ENCODE measurements at places on chromosomes 6 and 20. TPM values are rescaled to one million over a fixed set of nuclear protein-coding genes. Genes with fewer than 3 reads are reported as not detected.
A peak's percentile ranks its signal among the peaks of the same experiment; 100 is the strongest.

GRCh38 chr6:86848986-86849385 lies 88.3 kb upstream of the HTR1E start:
- no peak for DNase-seq

DNA sequence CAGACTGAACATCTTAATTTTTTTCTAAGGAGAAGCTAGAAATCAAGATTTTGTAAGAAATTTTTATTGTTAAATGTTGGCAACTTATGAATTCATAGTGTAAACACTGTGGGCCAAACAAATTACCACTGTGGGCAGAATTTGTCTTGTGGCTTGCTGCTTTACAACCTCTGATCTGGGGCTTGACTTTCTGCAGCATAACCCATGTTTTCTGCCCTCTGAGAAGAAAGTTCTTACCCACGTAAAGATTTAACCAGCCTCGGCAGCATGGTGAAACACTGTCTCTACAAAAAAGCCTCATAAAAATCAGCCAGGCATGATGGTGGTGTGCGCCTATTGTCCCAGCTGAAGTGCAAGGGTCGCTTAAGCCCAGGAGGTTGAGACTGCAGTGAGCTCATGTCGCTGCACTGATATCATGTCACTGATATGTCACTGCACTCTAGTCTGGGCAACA lies 12.9 kb downstream of the ITCH start:
- peak; percentile 49 for DNase-seq

DNA sequence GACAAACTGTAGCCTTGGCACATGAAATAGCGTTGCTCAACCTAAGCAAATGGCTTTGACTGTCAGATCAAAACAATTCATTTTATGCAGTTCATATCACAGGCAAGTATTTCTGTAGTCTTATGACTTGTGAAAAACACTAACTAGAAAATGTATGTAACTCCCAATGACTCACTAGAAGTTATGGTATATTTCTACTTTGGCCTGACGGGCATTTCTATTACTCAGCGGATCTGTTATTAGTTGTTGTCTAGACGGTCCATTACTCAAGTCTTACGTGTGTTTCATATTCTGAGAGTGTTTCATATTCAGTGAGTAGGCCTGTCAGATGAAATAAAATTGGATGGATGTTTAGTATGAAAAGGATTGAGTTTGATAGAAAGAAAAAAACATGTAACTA lies 880.9 kb downstream of the PRIM2 start:
- DNase-seq: no peak

Gene C20orf144
- total RNA-seq: 0.29 TPM

Gene CD2AP
- 29.5 TPM for total RNA-seq

Gene TRIM10
- total RNA-seq: 0.17 TPM

Gene PAX1
- total RNA-seq: 0.43 TPM

GRCh38 chr6:122459240-122459639 lies 12.4 kb downstream of the SERINC1 start:
- DNase-seq: no peak

- DNase-seq: no peak
Observed at GRCh38 chr6:89379281-89379680, 26.8 kb upstream of the UBE2J1 start.

GRCh38 chr6:109718991-109719390 lies 27.9 kb downstream of the FIG4 start:
- no peak for DNase-seq

- DNase-seq: no peak
Observed at GRCh38 chr6:44462797-44463727, 75.6 kb downstream of the CDC5L start.

Gene HMGCLL1
- total RNA-seq: 1.9 TPM

Gene TAAR2
- not detected for total RNA-seq

DNA sequence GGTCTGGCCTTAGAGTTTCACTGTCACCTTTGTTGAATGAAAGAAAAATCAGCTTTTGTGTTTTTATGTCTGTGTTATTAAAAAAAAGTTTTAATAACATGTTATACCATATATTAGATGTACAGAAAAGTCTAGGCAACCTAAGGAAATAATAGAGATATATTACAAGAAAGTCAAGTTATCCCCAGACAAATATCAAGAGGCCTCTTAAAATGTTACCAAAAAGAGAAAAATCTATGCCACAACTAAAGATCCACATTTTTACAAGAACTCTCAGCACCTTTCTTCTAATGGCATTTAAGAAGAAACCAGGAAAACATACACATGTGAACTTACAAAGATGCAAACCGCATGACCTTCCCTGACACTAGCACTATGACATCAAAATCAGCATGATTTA lies 26.8 kb downstream of the RAMACL start:
- no peak for DNase-seq

GRCh38 chr20:8780915-8781314 lies 288.0 kb upstream of the PLCB4 start:
- no peak for DNase-seq

GRCh38 chr20:47438464-47439381 lies 63.0 kb upstream of the NCOA3 start:
- DNase-seq: no peak

DNA sequence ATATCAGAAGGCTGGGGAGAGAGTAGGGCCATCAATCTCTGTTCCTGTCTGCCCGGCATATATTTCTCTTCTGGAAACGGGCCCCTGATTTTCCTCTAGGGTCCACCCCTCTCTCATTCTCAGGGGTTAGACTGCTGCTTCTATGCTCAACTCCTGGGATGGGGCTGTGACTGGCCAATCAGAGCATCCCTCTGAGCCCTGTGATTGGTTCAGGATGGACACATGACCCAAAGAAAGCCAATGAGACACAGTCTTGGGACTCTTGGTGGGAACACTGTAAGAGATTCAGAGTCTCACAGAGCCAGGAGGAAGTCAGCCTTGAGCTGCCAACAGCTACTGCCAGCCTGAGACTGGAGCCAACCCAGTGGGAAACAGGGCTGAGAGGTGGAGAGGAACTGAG lies 31.0 kb upstream of the KCNB1 start:
- DNase-seq: no peak

DNA sequence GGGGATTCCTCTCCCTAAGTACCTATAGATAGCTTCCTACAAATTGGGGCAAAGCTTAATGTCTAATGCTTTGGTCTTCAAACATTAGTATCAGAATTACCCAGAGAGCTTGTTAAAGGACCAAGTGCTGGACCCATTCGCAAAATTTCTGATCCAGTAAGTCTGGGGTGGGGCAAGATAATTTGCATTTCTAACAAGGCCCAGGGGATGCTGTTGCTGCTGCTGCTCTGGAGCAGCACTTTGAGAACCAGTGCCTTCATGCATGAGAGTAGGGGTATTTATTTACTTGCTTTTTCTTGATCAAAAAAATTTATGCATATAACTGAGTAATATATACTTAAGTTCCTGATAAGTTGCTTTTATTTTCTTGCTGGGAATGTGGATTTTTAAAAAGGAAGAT lies 24.5 kb upstream of the COL19A1 start:
- no peak for DNase-seq

GRCh38 chr6:98920904-98921431 lies 26.8 kb downstream of the FBXL4 start:
- DNase-seq: no peak

Gene GHRH
- 3.9 TPM for total RNA-seq

Gene MYLIP
- 44.4 TPM for total RNA-seq

GRCh38 chr6:125855783-125856182 lies 65.0 kb downstream of the NCOA7 start:
- DNase-seq: no peak

DNA sequence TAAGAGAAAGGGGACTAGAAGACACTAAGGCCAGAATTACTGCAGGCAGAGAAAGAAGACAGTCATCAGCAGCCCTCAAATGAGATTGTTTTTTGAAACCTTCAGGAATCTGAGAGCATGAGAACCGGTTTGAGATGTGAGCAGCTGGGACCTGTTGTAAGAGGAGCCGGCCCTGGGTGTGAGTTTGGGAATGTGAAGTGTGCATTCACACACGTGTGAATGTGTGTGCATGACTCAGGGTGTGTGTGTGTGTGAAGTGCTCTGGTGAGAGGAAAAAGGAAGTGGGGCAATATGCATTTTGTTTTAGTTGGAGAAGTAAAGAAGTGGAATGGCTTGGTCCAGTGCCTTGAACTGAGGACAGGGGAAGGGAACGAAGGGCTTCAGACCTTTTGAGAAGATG lies 4.3 kb downstream of the SCUBE3 start:
- no peak for DNase-seq

- DNase-seq: no peak
Observed at GRCh38 chr20:40766790-40767614, 78.0 kb upstream of the MAFB start.

DNA sequence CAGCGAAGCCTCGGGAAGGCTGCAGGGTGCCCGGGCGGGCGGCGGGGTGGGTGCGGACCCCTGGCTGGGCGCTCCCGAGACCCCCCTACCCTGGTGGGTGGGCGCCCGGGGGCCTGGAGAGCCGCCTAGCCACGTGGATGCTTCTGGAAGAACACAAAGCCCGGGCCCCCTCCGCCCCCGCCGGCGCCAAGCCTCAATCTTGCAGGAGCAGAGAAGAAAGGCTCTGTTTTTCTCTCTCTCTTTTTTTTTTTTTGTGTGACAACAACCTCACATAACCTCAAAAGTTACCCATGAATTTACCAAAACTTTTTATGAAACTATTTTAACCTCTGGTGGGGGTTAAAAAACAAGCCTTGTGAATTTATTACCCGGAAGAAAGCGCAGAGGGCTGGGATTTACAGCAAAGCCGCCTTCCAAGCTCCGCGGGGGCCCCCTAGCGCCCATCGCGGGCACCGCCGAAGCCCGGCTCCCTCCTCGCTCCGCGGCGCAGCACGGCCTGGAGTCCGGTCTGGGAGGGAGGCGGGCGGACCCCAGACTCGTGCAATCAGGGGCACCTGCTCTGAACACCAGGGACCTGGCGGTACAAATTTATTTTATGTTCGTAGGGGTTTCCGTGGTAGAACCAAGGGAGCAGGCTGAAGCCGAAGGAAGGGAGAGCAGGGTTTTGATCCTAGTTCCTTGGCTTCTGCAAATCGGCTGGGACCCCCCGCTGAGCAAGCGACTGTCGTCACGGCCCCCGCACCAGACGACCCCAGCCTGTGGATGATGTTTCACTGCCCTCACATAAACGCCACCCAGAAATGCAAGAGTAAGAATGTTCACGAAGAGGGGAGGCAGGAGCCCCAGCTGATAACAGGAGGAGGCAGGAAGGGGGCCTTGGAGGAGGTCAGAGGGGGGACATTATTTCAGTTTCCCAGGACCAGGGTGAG lies 58.9 kb downstream of the ZNF831 start:
- peak; percentile 94 for DNase-seq

Gene SLC35F1
- total RNA-seq: 6.1 TPM

Gene WFDC9
- total RNA-seq: not detected

Gene KIFC1
- total RNA-seq: 28.0 TPM

Gene UBE3D
- total RNA-seq: 7.0 TPM

DNA sequence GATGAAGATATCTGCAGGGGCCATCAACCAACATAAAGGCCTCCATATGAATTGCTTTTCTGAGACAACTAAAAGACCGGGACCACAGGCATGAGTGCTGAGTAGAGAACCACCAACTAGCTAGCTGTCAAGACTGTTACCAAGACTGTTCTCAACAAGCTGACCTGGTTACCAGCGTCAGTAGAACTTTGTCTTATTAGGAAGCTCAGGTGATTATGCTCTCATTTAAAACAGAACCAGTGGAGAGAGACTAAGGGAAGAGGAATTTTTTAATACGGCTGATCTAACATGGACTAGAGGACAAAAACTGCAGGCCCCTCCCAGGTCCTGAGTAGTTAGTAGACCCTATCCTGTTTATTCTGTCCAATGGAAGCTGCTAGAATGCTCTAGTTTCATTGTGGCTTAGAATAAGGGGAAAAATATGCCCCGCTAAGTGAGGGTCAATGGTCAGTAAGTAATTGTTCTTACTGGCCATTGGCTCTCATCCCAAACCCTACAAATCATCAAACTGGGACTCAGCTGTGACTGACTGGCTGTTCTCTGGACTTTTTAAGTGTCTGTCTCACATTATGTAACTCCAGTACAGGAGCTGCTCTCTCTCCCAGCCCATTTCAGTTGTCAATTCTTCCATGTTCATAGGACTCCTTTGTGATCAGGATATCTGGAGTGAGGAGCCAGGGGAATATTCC lies 3.8 kb upstream of the DYNLRB1 start:
- no peak for DNase-seq

GRCh38 chr20:8320306-8320705 lies 188.2 kb downstream of the PLCB1 start:
- DNase-seq: no peak

DNA sequence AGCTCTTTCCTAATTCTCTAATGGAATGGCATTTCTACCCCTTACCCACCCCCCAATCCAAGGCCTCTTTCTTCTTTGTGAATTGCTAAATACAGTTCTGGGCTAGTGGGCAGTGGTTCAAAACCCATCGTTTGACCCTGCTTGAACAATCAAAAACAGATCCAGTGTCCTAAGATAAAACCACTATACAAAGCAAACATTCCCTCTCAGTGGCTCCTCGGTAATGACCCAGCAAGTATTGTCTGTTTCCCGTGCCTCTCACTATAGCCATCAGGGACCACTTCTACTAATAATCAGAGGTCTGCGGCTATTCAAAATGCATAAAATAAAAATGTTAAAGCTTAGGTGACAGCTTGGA lies 143.5 kb upstream of the AKAP12 start:
- DNase-seq: no peak

Gene EYA4
- 2.3 TPM for total RNA-seq

DNA sequence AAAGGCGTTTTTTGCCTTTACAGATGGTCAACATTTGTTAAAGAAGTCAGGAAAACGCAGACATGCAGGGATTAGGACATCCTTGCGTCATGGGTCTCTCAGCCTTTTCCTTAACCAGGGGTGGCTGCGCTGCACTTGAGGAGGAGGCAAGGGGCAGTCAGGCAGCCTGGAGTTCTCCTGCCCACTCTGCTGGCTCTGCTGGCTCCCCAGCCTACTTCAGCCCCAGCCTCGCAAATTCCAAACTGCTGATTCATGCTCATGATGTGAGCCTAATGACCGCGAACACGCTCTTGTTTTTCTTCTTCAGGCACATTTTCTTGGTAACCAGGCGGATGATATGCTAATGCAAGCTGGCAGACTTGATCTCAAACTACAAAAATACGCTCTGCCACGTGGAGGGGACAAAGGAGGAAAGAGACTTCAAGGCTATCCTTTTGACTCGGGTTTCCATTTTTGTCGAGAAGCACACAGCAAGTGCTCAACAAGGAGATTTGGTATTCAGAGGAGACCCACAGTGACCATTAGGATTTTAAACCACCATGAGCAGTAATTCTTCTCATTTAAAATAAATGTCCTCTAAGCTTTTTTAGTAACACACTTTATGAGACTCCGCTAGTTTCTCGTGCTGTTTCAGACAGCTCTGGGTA lies 290.3 kb upstream of the STXBP5 start:
- DNase-seq: peak; percentile 77

DNA sequence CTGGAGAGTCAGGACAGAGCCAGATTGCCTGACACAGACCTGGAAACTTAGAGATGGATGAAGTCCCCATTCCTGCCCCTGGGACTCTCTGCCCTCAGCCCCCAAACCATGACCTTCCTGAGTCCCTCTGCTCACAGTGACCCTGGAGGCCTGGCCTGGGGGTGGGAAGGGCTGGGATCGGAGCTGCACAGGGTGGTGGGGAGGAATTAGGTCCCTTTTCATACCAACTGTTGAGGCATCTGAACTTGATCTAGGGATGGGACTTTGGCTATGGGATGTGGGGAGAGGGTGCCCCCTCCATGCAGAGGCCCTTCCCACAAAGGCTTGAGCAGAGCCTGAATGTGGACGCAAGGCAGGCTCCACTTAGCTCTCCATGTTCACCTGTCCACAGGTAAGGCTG lies 144.1 kb downstream of the MRPL14 start:
- DNase-seq: no peak

Gene ERVFRD-1
- total RNA-seq: not detected

- DNase-seq: no peak
Observed at GRCh38 chr6:2433711-2434110, 188.3 kb upstream of the GMDS start.

Measured in type B pancreatic cell (in vitro differentiated cells).